Neural progenitor cell (in vitro differentiated cells): ENCODE measurements at places on chromosomes 5 and 9. TPM values are rescaled to one million over a fixed set of nuclear protein-coding genes. Genes with fewer than 3 reads are reported as not detected.

DNA sequence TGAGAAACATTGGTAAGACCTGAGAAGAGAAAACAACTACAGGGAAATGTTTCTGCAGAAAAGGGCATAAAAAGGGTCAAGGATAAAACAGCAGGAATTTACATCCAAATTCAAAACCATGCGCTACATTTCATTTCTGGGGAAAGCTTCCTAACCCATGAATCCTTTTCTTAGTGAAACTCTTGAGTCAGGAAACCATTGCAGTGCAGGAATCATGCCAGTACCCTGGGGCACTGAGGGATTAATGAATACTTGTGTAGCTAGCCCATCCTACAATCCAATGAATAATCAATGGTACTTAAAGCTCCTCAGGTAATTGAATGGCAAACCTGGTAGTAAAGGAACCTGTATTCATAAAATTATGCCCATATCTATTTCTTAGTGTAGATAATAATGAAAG, 580.5 kb downstream of the TLE1 start:
- no peaks in the 10 kb centered on the region for H3K27me3 ChIP-seq
- H3K4me1 ChIP-seq, result peaks cover 26% of the 10 kb centered on the region
- no peak overlapping the region for H3K27ac ChIP-seq

GRCh38 chr9:131235480-131235851, 40.8 kb downstream of the FAM78A start:
- H3K36me3 ChIP-seq, result no peaks in the 10 kb centered on the region
- H3K27me3 ChIP-seq, result no peaks in the 10 kb centered on the region
- no peak overlapping the region for H3K27ac ChIP-seq
- H3K4me1 ChIP-seq, result peaks cover 16% of the 10 kb centered on the region
- DNase-seq, result no peak

DNA sequence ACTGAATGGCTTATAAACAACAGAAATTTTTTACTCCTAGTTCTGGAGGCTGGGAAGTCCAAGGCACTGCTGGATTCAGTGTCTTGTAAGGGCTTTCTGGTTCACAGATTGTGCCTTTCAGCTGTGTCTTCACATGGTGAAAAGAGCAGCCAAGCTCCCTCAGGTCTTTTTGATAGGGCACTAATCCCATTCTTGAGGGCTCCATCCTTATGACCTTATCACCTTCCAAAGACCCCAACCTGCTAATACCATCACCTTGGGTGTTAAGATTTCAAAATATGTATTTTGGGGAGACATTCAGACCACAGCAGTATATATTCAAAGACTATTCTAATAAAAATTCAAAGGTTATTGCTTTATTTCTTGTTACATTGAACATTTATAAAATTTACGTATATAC, 16.5 kb upstream of the POC5 start:
- H3K27ac ChIP-seq, result no peak overlapping the region
- no peaks in the 10 kb centered on the region for H3K36me3 ChIP-seq
- H3K4me3 ChIP-seq, result no peak overlapping the region

DNA sequence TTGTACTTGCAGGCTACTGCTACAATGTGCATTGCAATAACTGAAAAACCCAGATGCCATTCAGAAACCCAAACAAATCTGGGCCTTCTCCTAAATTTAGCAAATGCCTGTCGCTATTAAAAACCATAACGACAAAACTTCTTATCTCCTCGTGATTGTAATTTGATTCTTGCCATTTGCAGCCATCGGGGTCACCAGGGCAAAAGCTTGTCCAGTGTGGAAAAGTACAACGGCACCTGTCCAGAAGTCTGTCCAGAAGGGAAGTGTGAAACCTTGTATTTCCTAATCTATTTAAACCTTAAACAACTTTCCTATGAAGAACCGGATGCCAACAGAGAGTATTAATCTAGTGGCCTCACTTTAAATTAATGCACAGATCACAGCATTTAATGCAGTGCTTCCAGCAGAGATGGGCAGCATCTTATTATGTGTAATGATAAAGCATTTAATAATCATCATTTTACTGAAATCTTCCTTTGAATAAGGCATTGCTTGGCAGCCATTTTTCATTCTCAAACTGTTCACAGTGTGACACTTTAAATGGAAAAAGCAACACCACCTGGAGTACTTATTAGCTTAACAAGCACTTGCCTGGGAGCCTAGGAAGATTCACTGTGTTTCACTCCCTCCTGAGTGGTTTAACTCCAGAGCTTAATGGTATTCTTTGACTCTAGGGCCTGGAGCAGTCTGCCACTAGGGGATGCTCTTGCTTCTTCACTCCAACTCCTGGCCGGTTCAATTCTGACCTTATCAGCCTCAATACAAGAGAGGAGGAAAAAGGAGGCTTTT, 4.9 kb upstream of the C7 start:
- H3K4me1 ChIP-seq, result no peaks in the 10 kb centered on the region
- H3K27me3 ChIP-seq, result no peaks in the 10 kb centered on the region
- no peak overlapping the region for H3K4me3 ChIP-seq
- H3K27ac ChIP-seq, result no peak overlapping the region
- DNase-seq, result peak; percentile 87

GRCh38 chr5:6365977-6366590, 12.3 kb downstream of the MED10 start:
- no peak overlapping the region for H3K4me3 ChIP-seq
- H3K27me3 ChIP-seq, result no peaks in the 10 kb centered on the region
- H3K27ac ChIP-seq, result no peak overlapping the region
- no peaks in the 10 kb centered on the region for H3K36me3 ChIP-seq

Gene SHOC1
- total RNA-seq, result not detected in 2 replicates
